Naive thymus-derived CD8-positive, alpha-beta T cell (primary cell): ENCODE measurements at places on chromosomes 2 and 18.

- DNase-seq: no peak
Observed at GRCh38 chr2:215548714-215549113, 112.8 kb upstream of the FN1 start.

DNA sequence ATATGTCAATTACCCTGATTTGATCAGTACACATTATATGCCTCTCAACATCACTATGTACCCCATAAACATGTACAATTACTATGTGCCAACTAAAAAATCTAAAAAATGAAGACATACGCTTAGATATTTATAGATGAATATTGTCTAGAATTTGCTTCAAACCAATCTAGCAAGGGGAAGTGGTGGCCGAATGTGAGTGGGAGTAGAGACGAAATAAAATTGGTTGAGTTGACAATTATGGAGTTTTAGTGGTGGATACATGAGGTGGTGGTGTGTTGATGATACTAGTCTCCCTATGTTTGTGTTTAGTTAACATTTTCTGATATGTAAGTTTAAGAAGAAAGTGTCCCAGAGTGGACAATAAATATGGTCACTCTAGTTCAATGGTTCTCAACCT, 49.0 kb downstream of the SDC1 start:
- DNase-seq: no peak

DNA sequence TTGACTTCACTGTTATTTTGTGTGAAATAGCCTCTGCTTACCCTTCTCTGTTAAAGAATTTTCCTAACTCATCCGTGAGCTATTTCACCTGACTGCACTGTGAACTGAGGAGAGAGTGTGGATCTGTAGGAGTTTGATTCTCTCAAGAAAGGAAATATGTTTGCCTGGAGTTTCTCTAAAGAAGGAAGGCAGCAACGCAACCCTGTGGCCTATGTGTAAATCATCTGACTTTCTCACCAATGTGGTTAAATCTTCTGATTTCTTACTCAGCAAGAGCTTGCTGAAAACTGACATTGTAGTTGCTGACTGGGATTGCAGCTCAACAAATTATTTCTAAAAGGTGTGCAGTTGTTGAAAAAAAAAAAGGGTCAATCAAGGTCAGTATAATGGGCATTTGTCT, 153.9 kb upstream of the PELI1 start:
- no peak for DNase-seq

DNA sequence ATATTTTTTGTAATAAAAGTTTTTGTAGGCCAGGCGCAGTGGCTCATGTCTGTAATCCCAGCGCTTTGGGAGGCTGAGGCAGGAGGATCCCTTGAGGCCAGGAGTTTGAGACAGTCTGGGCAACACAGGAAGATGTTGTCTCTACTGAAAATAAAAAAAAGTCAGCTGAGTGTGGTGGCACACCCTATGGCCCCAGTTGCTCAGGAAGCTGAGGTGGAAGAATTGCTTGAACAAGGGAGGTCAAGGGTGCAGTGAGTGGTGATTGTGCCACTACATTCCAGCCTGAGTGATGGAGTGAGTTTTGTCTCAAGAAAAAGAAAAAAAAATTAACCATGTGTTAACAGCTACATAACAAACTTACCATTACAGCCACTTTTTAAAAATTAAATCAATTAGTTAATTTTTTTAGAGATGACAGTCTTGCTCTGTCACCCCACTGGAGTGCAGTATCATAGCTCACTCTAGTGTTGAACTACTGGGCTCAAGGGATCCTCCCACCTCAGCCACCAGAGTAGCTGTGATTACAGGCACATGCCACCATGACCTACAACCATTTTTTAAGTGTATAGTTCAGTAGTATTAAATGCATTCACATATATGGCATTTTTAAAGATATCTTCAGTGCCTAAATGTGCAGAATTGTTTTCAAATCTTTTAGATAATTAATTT, 67.2 kb upstream of the ACYP2 start:
- no peak for DNase-seq

DNA sequence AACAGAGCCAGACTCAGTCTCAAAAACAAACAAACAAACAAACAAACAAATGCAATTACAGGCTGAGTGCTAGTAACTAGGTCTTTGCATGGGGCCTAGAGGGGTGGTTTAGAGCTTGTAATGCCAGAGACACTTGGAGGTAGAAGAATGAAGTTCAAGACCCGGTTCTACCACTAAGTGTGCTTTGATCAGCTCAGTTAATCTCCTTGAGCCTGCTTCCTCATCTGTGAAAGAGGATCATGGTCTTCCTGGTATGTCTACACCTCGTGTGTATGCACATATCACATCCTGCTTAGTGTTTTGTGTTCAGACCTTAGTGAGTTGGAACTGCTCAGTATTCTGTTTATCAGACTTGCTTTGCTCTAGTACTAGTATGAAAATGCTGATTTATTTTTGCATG, 4.8 kb upstream of the ATP6V1C2 start:
- DNase-seq: no peak

DNA sequence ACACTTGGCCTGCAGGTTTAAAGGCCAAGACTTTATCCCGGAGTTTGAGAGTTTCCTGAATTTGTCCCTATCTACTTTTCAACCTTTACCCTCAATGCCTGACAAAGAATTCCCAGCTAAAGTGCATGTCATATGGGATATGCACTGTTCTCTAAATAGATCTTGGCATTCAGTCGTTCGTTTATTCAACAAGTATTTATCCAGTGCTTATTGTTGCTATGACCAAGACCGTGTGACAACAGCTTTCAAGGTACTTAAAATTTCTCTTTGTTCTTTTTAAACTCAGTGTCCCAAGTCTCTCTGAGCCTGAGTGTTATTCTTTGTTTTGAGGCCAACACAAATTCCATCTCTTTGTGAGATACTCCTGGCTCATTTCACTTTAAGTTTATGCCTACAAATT, 133.4 kb downstream of the RGPD3 start:
- no peak for DNase-seq

DNA sequence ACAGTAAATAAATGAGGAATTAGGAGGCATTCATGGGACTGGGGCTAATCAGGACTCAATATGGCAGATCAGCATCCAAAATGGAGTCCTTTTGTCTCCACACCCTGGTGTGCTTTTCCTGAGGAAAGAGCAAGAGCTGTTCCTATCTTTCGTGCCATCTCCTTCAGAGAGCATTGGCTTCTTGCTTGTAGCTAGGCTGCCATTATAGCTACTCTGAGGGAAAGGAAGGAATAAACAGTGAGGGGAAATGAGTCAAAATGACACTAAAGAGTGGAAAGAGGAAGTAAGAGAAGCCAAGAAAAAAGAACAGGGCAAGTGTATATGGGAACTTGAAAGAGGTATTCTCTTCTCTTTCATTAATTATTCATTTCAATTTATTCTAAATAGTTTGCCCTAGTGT, 8.4 kb upstream of the NMI start:
- no peak for DNase-seq

DNA sequence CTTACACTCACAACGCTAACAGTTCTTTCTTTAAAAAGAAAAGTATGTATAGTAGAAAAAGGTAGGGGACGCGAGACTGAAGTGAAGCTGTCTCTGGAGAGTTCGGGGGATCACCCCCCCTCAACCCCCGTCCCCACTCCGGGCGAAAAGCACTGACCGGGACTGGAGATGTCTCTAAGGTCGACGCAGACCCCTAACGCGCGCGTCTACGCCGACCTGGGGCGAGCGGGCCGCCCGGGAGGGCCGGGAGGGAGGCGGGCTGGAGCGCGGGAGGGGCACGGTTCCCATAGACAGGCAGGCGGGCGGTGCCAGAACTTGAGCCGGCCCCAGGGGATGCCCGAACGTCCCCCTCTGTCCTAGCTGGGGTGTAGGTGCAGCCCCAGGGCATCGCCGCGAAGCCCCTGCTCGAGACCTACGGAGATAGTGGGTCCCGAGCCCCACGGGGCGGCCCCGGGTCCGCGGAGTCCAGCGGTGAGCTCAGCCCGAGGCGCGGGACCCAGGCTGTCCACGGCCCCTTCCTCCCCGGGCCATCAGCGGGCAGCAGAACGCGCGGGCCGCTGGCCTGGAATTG, 82.2 kb downstream of the CHRNA1 start:
- DNase-seq: no peak

- no peak for DNase-seq
Observed at GRCh38 chr2:240500561-240501423, 57.0 kb downstream of the ANKMY1 start.

DNA sequence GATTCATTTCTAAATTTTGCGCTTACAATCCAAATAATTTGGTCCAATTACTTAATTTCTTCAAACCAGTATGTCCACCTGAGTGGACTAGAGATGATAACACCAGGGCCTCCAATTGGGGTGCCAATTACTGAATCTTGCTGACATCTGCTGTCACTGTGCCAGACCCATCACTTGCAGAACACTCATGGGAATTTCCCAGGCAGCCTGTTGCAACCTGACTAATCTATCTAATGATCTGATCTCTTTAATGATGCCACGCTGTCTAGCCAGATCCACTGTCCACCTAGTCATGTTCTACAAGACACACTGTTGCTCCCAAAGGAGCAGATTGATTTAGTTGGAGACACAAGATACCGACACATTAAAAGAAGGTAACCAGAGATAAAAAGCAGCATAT, 11.8 kb upstream of the LRP1B start:
- no peak for DNase-seq

GRCh38 chr18:11368020-11368419, 218.7 kb upstream of the PIEZO2 start:
- no peak for DNase-seq

DNA sequence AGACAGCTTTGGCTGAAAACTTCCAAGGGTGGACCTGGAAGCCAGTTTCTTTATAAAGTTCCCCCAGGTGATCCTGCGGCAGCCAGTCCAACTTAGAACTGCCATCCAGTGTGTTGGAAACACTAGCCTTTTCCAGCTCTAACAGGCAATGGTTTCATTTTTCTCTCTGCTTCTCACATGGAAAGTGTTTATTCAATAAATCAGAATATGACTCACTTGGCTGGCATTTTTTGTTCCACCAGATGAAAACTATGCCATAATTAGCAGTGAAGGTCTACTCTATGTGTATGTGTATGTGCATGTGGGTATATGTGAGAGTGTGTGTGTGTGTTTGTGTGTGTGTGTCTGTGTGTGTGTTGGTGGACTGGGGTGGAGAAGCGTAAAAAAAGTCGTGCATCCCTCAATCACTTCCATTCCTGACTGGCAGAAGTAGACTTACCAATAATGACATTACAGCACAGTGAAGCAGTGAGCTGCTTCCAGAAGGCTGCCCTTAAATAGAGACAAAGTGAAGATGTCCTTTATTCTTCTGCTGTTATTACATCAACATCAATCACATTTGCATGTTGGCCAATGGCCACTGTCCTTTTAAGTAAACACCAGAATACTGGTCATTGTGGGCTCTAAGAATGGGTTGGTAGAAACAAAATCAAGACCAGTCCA, 90.9 kb upstream of the SETBP1 start:
- DNase-seq: no peak

GRCh38 chr2:30693821-30694281, 113.4 kb downstream of the CAPN13 start:
- no peak for DNase-seq

GRCh38 chr2:15890124-15890754, 50.1 kb upstream of the MYCN start:
- DNase-seq: no peak

GRCh38 chr2:160300203-160300602, 100.1 kb upstream of the ITGB6 start:
- no peak for DNase-seq

GRCh38 chr2:240985881-240986786, 12.3 kb upstream of the SNED1 start:
- DNase-seq: no peak

DNA sequence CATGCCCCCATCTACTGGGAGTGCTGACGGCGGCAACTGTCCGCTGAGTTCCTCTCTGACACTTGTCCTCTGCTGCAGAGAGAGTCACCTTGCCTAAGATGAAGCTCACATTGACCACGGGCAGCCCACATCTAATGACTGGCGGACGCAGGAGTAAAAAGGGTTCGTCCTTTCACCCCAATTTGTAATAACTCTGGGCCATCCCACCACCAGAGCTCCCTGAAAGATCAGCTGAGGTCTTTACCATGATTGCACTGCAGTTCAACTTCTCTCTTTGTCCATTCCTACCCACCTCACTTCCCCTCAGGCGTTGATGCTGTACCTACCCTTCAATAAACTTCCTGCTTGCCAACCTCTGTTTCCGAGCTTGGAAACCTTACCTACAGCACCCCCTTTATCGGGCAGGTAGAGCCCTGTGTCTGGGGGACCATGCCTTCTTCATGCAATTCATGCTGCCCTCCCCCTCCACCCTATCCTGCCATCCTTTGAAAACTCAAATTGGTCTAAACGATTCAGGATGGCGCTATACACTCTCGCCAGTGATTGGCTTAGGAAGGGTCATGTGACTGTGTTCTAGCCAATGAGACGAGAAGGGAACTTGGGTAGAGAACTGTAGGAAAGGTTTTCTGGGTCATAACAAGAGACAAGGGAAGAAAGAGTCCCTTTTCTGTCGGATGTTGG, 10.3 kb upstream of the B3GNT2 start:
- no peak for DNase-seq

- DNase-seq: no peak
Observed at GRCh38 chr2:172997031-172997430, 78.6 kb upstream of the MAP3K20 start.

DNA sequence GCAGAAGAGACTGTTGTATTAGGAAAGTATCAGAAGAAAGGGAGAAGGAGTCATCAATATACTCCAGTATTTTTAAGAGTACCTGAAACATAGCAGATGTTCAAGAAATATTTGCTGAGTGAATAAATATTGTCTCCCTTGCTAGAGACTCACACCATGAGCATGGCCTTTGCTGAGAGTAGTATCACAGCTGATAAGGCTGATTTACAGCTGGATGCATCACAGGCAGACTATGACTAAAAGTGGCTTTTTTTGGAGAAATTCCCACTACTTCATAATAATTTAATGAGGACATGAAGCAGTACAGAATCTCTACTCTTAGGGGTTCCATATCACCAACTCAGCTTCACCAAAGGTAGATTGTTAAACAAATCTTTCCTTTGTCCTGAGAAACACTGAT, 373.3 kb downstream of the RBM43 start:
- DNase-seq: no peak

DNA sequence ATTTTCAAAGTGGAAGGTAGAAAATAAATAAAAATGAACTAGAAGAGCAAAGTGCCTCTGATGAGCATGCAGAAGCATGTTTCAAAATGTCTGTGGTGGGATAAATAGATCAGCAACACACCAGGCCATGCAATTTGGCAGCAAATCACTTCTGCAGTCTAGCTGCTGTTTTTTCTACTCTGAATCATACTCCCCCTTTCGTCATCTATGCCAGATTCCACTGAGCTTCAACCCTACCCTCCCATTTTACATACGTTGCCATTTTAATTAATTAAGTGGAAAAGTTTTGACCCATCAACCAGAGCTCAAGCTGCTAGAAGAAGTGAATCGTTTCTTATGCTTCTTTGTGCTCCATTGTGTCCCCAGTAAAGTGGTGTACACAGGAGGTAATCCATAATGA, 79.3 kb downstream of the NRXN1 start:
- DNase-seq: no peak

- DNase-seq: no peak
Observed at GRCh38 chr18:74652392-74652988, 54.8 kb downstream of the ZNF407 start.

DNA sequence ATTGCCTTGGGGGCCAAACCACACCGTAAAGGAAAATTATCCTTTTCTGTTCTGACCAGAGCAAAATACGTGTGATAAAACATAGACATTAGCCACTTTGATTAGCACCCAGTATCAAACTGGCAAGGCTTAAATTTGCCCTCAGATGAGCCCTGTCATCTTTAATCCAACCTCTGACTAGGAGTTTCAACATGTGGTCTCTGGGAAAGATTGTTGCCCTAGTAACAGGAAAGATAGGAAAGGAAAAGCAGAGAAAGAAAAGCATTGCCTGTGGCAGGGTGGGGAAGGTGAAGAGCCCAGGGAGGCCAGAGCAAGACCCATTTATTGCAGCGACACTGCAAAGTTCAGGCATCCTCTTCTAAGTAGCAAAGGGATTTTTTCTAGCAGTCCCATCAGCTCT, 181.5 kb upstream of the SCN7A start:
- DNase-seq: no peak
